MG63 (cell line): ENCODE measurements at places on chromosomes 16 and 17. TPM values are rescaled to one million over a fixed set of nuclear protein-coding genes. Genes with fewer than 3 reads are reported as not detected.

- DNase-seq = no peak
Observed at GRCh38 chr17:54861471-54861983, 39.1 kb upstream of the TOM1L1 start.

GRCh38 chr16:67183284-67183626, 508 bp downstream of the MATCAP1 start:
- DNase-seq = no peak

The SPEM2 gene
- not detected in 2 replicates for total RNA-seq

- DNase-seq = peak; percentile 63
Observed at GRCh38 chr17:49996495-49997300, 1.7 kb upstream of the DLX3 start.
